ENCODE measurements at places on chromosomes 1 and 21. TPM values are rescaled to one million over a fixed set of nuclear protein-coding genes. Genes with fewer than 3 reads are reported as not detected.

DNA sequence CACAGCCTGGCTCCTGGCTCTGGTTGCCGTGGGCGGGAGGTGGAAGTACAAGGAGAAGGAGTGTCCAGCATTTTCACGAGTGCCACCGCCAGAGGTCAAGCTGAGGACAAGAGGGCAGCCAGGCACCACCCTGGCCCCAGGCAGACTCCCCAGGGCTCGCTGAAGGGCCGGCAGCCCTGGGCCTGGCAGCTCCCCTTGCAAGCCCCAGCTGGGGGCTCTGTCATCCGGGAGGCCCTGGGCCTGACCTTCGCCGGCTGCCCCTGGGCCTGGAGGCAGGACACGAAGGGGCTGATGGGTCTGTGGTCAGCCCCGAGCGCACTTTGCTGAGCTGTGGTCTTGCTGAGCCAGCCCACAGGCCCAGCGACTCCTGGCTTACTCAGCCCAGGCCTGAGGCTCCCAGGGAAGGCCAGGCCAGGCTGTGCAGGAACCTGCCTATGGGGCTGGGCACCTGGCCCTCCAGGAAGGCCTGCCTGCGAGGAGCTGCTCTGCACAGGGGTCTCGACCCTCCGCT, 74.8 kb downstream of the MORN1 start:
- no peak overlapping the region for H3K27ac ChIP-seq
- no peak for DNase-seq
- no peak overlapping the region for H3K4me3 ChIP-seq
- H3K4me1 ChIP-seq: peaks cover 28% of the 10 kb centered on the region
- peaks cover 9% of the 10 kb centered on the region for H3K27me3 ChIP-seq

HSD3B1 gene
- total RNA-seq: 0.09 TPM

CCDC181 gene
- 0.47 TPM for total RNA-seq

DNA sequence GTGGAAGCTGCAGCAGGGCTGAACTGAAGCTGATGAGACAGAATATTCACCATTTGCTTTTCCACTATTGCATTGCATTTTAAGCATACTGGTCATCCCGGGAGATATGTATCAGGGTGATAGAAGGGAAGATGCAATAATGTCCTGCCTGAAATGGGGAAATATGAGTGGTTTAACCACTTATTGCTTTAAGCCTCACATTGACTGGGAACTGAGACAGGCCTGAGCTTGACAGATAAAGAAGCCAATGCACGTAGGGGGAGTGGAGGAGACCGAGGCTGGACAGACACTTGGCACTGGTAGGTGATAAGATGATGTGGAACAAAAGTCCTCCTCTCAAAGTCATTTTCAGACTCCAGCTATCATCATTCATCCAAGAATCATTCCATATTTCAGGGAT, 911.7 kb upstream of the NCAM2 start:
- H3K27me3 ChIP-seq: no peaks in the 10 kb centered on the region
- no peak overlapping the region for H3K27ac ChIP-seq
- no peaks in the 10 kb centered on the region for H3K36me3 ChIP-seq
- no peak for DNase-seq
- H3K4me3 ChIP-seq: no peak overlapping the region

DNA sequence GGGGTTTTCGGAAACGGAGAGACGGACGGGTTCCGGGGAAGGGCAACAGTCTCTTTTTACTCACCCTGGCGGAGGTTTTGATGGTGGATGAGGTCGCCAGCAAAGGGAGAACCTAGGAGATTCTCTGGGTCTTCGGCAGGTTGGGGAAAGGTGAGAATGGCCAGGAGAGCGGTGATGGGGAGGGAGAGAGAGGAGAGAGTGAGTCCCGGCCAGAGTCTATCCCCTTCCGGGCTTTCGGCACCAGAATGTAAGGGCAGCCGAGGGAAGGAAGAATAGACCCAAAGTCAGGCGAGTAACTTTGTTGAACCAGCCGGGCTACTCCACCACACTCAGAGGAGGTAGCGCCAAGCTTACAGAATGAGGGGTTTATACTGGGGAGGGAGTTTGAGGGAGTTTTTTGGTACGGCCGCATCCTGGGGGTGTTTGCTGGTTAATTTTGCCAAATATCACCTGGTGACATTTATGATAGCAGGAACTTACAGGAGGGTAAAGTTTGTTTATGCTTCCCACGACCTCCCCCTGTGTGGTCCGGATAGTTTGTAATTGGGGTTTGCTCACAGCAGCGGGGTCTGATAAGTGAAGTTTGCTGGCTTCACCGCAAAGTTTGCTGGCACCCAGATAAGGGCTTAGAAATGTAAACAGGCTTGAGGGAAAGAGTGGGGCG, 141.1 kb upstream of the ETV3 start:
- H3K27me3 ChIP-seq: no peaks in the 10 kb centered on the region
- no peak for DNase-seq
- no peak overlapping the region for H3K4me3 ChIP-seq
- H3K4me1 ChIP-seq: no peaks in the 10 kb centered on the region

GRCh38 chr1:119679223-119679622, 31.2 kb upstream of the ZNF697 start:
- H3K27me3 ChIP-seq: no peaks in the 10 kb centered on the region
- H3K4me3 ChIP-seq: no peak overlapping the region
- no peak for DNase-seq
- no peaks in the 10 kb centered on the region for H3K4me1 ChIP-seq
- H3K27ac ChIP-seq: no peak overlapping the region

CCDC190 gene
- under 0.01 TPM for total RNA-seq

DNA sequence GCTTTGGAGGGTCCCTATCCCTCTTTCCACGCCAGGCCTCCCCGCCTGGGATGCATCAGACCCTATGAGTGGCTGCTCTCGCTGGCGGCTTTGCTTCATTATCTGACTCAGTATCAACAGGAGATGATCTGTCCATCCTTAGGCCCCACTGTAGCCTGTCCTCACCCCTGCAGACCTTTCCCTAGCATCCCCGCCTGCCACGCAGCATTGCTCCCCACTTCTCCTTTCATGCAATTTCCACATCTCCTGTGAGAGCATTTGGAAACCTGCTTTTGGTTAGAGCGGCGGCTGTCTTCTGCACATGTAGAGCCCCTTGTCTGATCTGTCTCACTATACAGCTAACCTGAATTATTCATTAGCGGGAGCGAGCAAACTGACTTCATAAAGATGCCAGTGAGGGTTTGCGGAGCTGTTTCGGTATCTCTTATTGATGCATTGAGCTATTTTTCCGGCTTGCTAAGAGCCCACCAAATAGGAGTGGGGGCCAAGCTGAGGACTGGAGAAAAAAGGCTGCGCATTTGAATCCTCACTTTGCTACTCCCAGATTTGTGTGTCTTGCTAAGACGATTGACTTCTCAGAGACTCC, 40.0 kb upstream of the ATP2B4 start:
- H3K27me3 ChIP-seq: peaks cover 25% of the 10 kb centered on the region
- H3K4me1 ChIP-seq: no peaks in the 10 kb centered on the region
- DNase-seq: no peak
- H3K36me3 ChIP-seq: no peaks in the 10 kb centered on the region

DNA sequence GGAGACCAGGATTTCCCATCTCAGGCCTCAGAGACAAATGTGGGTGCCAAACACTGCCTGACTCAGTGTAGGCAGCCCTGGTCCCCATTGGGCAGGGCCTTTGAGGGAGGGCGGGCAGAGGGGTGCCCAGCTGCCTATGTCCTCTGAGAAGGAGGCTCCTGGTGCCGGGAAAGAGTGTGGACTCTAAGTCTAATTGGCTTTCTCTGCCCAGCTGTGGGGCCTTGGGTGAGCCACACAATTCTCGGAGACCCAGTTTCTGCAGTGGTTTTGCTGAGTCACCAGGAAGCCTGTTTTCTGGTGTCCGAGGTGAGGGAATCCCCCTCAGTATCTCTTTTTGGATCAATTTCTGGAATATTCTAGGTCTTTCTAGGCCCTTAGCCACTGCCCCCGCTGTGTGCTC, 35.3 kb upstream of the ACTL8 start:
- H3K36me3 ChIP-seq: no peaks in the 10 kb centered on the region
- DNase-seq: no peak
- no peaks in the 10 kb centered on the region for H3K4me1 ChIP-seq
- no peak overlapping the region for H3K4me3 ChIP-seq
- no peaks in the 10 kb centered on the region for H3K27me3 ChIP-seq

- no peaks in the 10 kb centered on the region for H3K4me1 ChIP-seq
- no peaks in the 10 kb centered on the region for H3K27me3 ChIP-seq
- no peak overlapping the region for H3K27ac ChIP-seq
- H3K4me3 ChIP-seq: no peak overlapping the region
Observed at GRCh38 chr1:215891266-215892057, 324.4 kb downstream of the KCTD3 start.

GRCh38 chr1:69824932-69825331, 257.2 kb downstream of the LRRC7 start:
- H3K36me3 ChIP-seq: no peaks in the 10 kb centered on the region
- H3K27me3 ChIP-seq: no peaks in the 10 kb centered on the region
- H3K4me3 ChIP-seq: no peak overlapping the region
- no peak for DNase-seq
- H3K27ac ChIP-seq: no peak overlapping the region

CCDC17 gene
- total RNA-seq: 0.90 TPM

GRCh38 chr1:202034149-202034682, 23.8 kb downstream of the ELF3 start:
- H3K4me3 ChIP-seq: no peak overlapping the region
- H3K27me3 ChIP-seq: no peaks in the 10 kb centered on the region
- H3K36me3 ChIP-seq: no peaks in the 10 kb centered on the region
- H3K27ac ChIP-seq: no peak overlapping the region
- DNase-seq: no peak

APCS gene
- total RNA-seq: 0.05 TPM

DNA sequence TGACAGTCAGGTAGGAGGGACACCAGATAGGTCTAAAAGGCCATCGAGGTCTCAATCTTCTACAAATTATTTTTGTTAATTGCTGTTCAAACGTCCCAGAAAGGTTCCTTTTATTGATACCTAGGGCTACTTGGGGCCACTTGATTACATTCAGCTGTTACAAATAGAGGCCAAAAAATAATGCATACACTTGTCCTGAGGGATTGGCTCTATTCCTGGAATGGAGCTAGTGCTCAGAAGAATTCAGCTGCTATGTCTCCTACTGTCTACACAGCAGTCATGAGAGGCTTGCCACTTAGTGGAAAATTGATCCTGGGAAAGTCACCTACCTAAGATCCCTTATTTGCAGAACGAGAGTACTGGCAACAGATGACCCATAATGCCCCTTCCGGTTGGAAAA, 498.3 kb downstream of the ADGRL2 start:
- H3K36me3 ChIP-seq: no peaks in the 10 kb centered on the region
- no peak for DNase-seq
- H3K27me3 ChIP-seq: no peaks in the 10 kb centered on the region

DNA sequence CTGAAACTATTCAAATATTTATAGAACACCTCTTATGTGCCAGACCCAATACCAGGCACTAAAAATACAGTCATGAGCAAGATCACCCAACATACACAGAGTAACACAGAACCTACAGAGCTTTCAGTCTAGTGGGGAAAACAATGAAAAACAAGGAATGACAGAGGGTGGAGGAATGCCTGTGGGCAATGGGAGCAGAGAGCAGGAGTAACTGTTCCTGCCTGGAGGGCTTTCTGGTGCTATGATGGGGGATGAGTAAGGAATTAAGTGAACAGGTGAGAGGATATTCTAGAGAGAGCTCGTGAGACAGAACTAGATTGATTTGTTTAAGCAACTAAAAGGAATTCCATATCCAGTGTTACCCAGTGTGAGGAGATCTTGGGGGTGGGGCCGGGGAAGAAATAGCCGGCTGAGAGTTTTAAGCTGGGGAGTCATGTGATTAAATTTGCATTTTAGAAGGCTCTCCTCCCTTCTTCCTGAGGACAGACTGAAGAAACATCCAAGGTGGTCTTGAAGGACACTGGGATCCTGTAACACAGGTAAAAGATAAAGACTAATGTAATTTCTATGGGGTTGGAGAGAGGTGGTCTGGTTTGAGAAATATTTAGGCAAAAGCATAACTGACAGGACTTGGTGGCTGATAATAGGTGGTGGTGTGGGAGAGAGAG, 2.1 kb upstream of the CD53 start:
- H3K4me3 ChIP-seq: no peak overlapping the region
- no peaks in the 10 kb centered on the region for H3K27me3 ChIP-seq
- H3K27ac ChIP-seq: no peak overlapping the region
- no peaks in the 10 kb centered on the region for H3K36me3 ChIP-seq
- DNase-seq: no peak
- H3K4me1 ChIP-seq: peaks cover 13% of the 10 kb centered on the region

GRCh38 chr1:156232201-156232894, 9.6 kb upstream of the BGLAP start:
- H3K4me3 ChIP-seq: no peak overlapping the region
- H3K27ac ChIP-seq: no peak overlapping the region
- peaks cover 45% of the 10 kb centered on the region for H3K36me3 ChIP-seq
- H3K4me1 ChIP-seq: no peaks in the 10 kb centered on the region
- no peaks in the 10 kb centered on the region for H3K27me3 ChIP-seq

DNA sequence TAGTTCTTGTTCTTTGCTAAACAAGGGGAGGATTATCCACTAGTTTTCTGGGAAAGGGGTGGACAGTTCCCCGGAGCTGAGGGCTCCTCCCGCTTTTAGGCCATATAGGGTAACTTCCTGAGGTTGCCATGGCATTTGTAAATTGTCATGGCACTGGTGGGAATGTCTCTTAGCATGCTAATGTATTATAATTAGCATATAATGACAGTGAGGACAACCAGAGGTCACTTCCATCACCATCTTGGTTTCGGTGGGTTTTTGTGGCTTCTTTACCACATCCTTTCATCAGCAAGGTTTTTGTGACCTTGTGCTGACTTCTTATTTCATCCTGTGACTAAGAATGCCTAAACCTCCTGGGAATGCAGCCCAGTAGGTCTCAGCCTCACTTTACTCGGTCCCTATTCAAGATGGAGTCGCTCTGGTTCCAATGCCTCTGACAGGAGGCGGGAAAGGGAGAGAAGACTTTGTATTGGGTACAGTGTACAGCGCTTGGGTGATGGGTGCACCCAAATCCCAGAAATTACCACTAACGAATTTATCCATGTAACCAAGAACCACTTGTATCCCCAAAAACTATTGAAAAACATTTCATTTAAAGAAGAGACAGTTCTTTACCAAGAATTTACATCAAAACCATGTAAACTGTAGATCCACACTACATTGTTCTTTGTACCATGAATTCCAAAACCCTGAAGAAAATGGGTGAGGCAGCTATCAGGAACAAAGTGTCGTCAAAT, 8.7 kb upstream of the SLC2A5 start:
- peaks cover 11% of the 10 kb centered on the region for H3K4me1 ChIP-seq
- no peak for DNase-seq
- no peak overlapping the region for H3K27ac ChIP-seq
- no peaks in the 10 kb centered on the region for H3K27me3 ChIP-seq
- H3K4me3 ChIP-seq: no peak overlapping the region

Data from thymus (tissue), 14 donors.